HL-60 (cell line): ENCODE measurements at places on chromosomes 5 and 9.

DNA sequence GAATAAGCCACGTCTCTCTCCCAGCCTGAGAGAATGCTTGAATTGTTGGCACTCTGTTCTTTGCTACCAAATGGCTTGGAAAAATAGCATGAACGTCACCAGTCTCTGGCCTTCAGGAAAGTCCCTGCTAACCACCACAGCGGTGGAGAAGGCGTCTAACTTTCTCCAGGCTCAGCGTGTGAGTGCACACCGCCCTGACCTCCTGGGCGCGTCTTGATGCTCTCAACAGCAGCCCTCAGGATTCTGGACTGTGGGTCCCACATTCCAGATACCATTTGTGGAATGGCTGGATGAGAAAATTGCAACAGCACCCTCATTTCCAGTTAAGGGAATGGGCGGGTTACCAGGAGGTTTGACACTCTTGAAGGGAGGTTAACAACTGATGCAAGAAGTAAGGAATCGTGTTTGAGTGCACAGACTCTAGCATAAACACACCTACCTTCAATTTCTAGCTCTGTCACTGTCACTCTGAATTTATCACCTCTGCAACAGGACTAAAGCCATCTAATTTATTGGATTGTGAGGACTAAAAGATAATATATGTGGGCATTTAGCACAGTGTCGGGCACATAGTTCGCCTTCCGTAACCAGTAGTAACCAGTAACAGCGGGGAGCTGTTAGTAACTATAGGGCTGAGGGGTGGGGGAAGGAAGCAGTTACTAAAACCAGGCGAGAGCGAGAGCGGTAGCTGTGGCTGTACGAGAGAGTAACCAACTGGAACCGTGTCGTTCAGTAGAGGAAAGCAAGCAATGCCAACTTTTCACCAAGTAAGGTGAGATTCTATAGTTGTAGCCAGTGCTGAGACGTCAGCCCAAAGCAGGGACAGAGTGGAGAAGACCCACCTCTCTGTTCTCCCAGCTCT is 807 bp upstream of the PLGRKT start:
- DNase-seq: no peak

GRCh38 chr5:16690243-16690852 is 73.6 kb upstream of the RETREG1 start:
- peak; percentile 61 for DNase-seq

DNA sequence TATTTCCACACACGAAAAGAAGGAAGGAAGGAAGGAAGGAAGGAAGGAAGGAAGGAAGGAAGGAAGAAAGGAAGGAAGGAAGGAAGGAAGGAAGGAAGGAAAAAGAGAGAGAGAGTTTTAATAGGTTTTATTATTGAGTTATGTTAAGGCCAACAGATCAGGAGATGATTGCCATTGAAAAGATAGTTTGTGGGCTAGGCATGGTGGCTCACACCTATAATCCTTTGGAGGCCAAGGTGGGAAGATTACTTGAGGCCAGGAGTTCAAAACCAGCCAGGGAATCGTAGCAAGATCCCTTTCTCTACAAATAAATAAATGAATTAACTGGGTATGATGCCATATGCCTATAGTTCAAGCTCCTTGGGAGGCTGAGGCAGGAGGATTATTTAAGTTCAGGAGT is 877.2 kb downstream of the TLE4 start:
- no peak for DNase-seq

DNA sequence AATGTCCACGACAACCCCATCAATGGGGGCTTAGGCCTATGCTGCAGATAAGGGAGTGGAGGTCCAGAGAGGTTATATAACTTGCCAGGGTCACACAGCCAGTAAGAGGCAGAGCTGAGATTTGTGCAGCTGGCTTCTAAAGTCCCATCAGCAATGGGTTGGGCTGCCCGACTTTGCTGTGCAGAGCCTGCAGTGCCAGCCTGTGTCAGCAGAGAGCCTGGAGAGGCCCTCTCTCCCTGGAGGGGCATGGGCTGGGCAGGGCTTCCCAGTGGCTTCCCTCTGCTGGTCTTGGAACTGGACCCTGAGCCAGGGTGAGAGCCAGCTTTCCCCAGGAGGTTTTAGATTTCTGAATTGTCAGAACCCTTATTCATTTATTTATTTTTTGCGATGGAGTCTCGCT is 77.2 kb upstream of the RAPGEF1 start:
- DNase-seq: no peak

GRCh38 chr5:38546691-38547146 is 9.7 kb downstream of the LIFR start:
- no peak for DNase-seq

DNA sequence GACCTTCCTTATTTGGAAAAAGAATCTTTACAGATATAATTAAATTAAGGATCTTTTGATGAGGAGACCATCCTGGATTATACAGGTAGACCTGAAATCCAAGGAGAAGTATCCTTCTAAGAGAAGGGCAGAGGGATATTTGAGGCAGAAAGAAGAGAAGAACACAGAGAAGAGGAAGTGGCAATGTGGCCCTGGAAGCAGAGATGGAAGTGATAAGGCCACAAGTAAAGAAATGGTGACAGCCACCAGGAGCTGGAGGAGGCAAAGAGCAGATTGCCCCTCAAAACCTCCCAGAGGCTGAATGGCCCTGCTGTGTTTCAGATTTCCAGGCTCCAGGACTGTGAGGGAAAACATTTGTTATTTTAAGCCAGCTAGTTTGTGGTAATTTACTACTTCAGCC is 93.0 kb upstream of the ANKRD55 start:
- DNase-seq: no peak

- DNase-seq: no peak
Measured at GRCh38 chr5:159096924-159097783, 2.6 kb downstream of the EBF1 start.

DNA sequence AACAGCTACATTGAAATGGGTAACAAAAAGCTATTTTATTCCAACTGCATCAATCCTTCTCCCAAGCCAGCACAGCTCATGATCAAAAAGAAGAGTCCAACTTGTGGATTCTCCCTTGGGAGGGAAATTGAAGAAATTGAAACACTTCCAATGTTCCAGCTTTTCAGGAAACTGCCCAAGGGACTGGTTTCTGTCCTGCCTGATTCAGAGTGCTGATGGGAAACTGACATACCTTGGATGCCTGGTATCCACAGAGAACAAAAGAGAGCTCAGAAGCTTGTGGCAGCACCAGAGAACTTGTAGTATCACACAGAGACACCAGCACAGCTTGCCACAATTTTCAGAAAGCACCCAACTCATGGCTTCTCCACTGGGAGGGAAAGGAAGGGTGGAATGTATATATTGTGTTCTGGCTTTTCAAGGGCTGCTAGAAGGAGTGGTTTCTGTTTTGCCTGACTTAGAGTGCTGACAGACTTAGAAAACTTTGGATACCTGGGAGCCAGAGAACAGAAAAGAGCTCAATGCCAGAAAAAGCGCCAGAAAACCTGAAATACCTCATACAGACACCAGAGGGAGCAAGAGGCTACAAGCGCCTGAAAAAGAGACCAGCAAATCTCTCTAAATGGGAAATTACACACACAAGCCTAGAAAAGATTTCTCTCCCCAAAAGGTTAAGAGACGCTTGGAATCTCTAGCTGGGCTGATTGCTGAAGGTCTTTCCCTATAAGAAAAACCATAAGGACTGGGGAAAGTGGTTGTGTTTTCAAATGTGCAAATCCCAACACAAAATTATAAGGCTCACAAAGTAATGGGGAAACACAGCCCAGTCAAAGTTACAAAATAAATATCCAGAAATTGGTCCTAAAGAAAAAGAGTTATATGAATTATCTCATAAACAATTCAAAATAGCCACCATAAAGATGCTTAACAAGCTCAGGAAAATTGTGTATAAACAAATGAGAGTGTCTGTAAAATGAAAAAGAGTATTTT is 178.8 kb downstream of the SPOCK1 start:
- no peak for DNase-seq

DNA sequence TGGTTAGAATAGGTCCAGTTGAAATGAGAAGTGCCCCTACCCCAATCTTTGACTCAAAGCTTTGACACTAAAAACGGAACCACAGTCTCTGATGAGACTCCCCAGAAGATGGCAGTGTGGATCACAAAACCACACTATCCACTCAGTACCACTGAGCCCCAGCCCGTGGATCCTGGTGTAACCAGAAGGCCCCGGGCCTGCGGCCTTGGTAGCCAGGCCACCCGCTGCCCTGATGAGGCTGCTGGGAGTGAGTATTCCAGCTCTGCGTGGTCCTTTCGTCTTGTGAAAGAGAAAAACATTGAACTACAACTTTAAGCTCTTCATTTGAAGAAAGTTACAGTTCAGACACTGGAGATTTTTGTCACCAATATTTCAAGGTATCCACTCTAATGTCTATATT is 42.2 kb upstream of the FBP1 start:
- no peak for DNase-seq

DNA sequence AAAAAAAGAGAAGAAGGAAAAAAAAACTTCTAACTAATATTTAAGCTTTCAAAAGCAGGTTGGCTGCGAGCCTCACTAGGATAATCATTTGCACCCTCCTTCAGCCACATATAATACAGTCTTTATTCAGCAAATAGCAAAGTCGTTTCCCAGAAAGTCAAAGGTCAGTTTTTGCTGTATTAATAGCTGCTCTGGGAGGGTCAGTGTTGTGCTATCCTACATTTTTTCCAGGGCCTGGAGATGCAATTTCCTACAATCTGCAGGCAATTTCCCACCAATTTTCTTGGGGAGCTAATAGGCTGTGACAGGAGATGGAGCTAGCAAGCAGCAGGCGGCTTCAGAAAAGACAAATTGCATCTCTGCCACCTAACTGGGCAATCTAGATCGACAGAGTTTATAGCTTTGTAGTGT is 136.8 kb downstream of the TLE1 start:
- DNase-seq: no peak

- DNase-seq: peak; percentile 93
Measured at GRCh38 chr9:137277329-137278041, at the start of gene TOR4A. Gene TOR4A, plus strand, starts transcription at chr9:137277726. Its CDS starts 964 bp downstream, at chr9:137278690.

DNA sequence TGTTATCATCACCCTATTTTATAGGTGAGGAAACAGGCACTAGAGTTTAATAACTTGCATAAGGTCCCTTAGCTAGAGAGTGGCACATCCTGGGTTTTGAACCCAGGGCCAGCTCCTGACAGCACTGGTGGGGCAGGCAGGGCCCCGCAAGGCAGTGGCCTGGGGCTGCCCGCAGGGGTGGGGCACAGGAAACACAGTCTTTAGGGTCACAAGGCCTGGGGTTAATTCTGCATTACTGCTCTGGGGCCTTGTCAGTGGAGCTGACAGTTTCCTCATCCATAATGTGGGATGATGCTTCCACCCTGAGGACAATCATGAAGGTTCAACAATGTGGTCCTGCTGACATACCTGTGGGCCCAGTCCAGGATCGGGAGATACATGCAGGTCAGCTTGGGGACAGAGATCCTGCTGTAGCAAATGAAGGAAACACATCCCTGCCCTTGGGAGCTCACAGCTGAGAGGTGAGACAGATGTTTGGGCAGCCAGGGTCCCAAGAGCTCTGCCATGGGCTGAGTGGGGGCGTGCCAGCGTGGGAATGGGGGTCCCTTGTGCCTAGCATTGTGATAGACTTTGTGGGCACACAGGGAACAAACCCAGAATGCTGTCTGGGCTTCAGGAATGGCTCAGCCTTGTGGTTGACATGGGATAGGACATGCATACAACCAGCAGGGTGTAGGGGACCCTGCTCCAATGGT is 14.7 kb downstream of the FGF18 start:
- no peak for DNase-seq

- peak; percentile 49 for DNase-seq
Measured at GRCh38 chr9:137672907-137673791, 54.3 kb downstream of the EHMT1 start.

GRCh38 chr5:141608557-141608956 is 10.2 kb downstream of the DIAPH1 start:
- no peak for DNase-seq
